CD14-positive monocyte (primary cell): ENCODE measurements at places on chromosomes 3 and 15.
A peak's percentile ranks its signal among the peaks of the same experiment; 100 is the strongest.

DNA sequence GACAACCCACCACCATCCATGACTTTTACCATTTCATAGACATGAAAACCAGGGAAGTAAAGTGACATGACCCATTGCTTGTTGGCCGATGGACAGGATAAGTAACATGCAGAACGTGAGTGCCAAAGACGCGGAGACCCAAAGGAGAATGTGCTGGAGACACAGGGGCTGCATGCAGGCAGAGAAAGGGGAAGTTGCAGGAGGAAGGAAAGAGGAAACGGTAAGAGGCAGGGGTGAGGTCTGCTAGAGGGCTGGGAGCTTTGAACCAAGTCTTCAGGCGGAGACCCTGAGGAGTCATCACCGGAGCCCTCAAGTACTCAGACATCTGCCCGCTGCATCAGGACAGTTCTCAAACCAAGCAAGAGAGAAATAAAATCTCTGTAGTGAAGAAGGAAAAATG is 34.9 kb downstream of the MAGEF1 start:
- peak; percentile 82 for DNase-seq

DNA sequence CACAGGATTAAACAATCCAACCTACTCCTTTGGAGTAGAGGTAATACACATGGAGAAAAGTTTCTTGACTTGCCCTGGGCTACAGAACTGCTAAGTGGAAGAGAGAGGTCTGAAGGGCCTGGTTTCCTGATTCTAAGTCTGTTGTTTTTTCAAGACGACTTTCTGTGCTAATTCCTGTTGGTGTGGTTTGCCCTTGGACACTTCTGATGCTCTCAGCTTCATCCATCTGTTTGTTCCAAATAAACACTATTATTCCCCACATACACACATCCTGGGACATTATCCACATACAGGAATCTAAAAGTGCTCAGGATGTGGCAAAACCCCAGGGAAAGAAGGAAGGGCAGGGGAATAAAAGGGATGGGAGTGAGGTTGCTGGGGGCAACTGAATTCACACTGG is 393.5 kb upstream of the TBL1XR1 start:
- no peak for DNase-seq

GRCh38 chr3:54223063-54223462 is 100.7 kb downstream of the CACNA2D3 start:
- DNase-seq: no peak

DNA sequence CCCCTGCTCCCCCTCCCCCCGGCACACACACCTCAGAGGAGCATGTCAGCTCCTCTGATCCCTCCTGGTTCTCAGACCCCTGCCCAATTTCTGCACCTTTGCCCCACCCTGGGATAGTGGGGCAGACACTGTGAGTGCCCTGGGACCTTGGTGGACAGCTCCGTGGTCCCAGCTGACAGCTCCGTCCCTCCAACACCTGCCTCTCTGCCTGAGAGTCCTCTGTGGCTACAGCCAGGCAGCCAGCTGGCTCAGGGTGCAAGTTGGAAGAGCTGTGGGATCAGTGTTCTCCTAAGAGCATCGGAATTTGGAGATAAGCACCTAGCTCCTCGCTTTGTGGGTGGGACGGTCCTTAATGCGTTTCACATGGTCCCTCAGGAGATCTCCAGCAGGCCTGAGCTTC is 43.7 kb upstream of the PGPEP1L start:
- DNase-seq: no peak

GRCh38 chr15:80459380-80459779 is 55.2 kb downstream of the ARNT2 start:
- DNase-seq: no peak

- no peak for DNase-seq
Measured at GRCh38 chr15:85379403-85380131, 836 bp upstream of the AKAP13 start.

- no peak for DNase-seq
Measured at GRCh38 chr3:61094608-61095007, 156.6 kb downstream of the FHIT start.

DNA sequence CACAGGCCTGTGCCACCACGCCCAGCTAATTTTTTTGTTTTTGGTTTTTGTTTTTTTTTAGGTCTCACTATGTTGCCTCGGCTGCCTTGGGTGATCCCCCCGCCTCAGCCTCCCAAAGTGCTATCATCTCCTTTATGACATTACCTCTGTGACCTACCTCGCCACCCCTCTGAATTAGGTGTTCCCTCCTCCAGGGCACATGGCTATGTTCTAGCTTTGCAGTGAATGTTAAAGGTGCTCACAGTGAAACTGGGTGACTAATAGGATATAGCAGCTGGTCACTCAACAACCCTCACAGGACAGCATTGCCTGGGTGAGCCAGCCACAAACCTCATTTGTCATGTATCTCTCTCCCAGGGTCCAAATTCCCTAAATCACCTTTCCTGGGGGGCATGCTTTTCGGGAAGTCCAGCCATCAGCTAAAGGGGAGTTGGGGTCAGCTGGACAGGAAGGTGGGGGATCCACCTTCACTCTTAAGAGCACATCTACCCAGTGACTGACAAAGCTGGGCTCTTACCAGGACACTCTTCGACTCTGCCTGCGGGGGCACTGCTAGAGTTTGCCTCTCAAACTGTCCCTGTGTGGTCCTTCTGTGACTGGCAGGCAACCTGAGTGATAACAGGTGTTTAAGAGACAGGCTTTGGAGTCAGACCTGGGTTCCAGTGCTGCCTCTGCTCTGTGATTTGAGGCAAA is 1.6 kb upstream of the TTLL3 start:
- peak; percentile 18 for DNase-seq

GRCh38 chr15:63526401-63526800 is 22.0 kb downstream of the USP3 start:
- DNase-seq: no peak

- no peak for DNase-seq
Measured at GRCh38 chr3:59812237-59813147, 762.7 kb upstream of the CFAP20DC start.

DNA sequence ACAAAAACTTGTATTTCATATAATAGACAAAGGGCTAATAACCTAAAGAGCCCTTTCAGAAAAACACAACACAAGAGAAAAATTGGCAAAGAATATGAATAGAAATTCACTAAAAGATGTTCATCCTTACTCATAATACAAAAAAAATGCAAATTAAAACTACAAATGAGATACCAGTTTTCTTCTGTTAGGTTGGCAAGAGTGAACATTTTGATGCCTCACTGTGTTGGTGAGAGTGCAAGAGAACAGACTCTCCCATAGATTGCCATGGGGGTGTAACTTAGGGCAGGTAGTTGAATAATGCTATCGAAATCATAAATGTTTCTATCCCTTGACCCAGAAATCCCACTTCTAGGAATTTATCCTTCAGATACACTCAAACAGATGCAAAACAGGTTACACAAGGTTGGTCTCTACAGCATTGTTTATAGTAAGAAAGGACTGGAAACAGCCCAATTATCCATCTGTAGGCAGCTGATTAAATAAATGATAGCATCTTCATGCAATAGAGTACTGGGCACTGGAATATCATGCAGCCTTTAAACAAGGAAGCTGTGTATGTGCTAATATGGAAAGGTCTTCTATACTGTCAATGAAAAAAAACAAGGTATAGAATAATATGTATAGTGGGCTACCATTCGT is 146.3 kb downstream of the TLE3 start:
- no peak for DNase-seq

- no peak for DNase-seq
Measured at GRCh38 chr15:48981941-48982340, 18.2 kb upstream of the SHC4 start.

DNA sequence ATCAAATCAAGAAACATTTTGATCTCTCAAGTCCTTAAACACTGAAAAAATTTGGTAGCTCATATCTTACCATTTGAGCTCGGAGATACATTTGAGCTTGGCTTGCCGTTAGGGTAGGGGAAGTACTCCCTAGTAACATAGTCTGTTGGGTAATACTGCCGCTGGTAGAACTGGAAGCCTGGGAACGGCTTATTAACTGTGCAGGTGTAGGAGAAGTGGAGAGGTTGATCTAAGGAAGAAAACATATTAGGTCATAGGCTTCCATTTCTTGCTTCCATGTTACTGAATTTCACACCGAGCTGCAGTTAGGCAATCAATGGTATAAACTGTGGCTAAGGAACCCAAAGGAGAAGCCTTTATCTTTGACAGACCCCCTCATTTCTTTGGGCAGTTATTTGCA is 32.5 kb downstream of the PHC3 start:
- no peak for DNase-seq

GRCh38 chr15:57789225-57789624 is 82.7 kb downstream of the POLR2M start:
- no peak for DNase-seq
